ENCODE measurements at places on chromosomes 6 and 20. TPM values are rescaled to one million over a fixed set of nuclear protein-coding genes. Genes with fewer than 3 reads are reported as not detected.

GRCh38 chr20:32779500-32780211 lies 17.5 kb downstream of the DNMT3B start:
- H3K36me3 ChIP-seq, result 0 out of 2 replicates have a peak, but pooled peaks cover 4% of the 10 kb centered on the region
- H3K4me1 ChIP-seq, result peaks cover 5% of the 10 kb centered on the region
- H3K4me3 ChIP-seq, result no peak overlapping the region

Gene HLA-DQB2
- total RNA-seq, result not detected

- no peak overlapping the region for H3K27ac ChIP-seq
- H3K36me3 ChIP-seq, result no peaks in the 10 kb centered on the region
- no peak overlapping the region for H3K4me3 ChIP-seq
- DNase-seq, result no peak
These were observed 442.4 kb downstream of the FRK start for GRCh38 chr6:115618256-115618655.

Gene PSMA7
- total RNA-seq, result 755 TPM

DNA sequence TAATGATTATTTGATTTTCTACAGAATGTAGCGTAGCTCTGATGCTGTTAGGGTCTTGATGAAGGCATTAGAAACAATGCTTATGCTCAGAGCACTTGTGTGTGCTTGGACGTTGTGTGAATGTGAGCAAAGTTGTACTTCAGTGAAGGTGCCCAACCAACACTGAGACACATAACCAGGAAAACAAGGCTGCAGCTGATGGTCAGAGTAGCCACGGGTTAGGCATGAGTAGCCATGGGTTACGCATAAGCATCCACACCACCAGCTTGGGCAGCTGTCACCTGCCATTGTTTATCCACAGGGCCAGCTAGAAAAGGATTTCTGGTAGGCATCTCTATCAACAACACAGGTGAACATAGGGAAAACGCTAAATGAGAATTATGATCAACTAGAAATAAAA lies 326.6 kb downstream of the NRN1 start:
- no peak overlapping the region for H3K27ac ChIP-seq
- no peak overlapping the region for H3K4me3 ChIP-seq
- no peaks in the 10 kb centered on the region for H3K27me3 ChIP-seq

Gene SLC35D3
- total RNA-seq, result 0.06 TPM

Gene JPH2
- 6.7 TPM for total RNA-seq

Gene IMPG1
- total RNA-seq, result 0.25 TPM

DNA sequence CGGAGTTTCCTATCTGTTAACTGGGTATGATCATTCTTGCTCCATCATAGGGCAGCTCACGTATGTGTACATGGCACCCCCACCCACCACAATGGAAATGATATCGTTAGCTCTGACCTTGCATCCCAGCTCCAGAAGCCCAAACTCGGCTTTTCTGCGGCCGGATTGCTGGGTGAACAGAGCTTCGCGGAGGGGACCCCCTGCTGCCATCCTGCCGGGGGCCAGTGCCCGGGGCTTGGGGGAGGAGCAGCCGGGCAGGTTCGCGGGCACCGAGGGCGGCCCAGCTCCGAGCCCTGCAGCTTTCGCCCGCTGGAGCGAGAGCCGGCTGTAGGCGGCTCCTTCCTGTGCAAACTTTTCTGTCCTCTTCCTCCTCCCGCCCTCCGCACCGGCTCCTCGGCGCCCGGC lies 24.9 kb upstream of the FUCA2 start:
- H3K27me3 ChIP-seq, result peaks cover 13% of the 10 kb centered on the region
- H3K27ac ChIP-seq, result no peak overlapping the region
- peak; percentile 43 for DNase-seq
- H3K4me1 ChIP-seq, result peaks cover 5% of the 10 kb centered on the region
- no peaks in the 10 kb centered on the region for H3K36me3 ChIP-seq

DNA sequence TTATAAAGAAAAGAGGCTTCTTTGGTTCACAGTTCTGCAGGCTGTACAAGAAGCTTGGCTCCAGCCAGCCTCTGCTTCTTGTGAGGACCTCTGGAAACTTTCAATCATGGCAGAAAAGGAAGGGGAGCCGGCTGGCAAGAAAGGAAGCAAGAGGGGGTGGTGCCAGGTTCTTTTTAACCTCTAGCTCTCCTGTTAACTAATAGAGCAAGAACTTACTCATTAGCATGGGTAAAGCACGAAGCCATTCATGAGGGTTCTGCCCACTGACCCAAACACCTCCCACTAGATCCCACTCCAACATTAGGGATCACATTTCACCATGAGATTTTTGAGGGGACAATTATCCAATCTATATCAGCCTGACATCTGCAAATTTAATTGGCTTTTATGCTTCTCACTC lies 347.1 kb downstream of the GRIK2 start:
- H3K27me3 ChIP-seq, result no peaks in the 10 kb centered on the region
- no peaks in the 10 kb centered on the region for H3K36me3 ChIP-seq
- DNase-seq, result no peak
- H3K4me1 ChIP-seq, result no peaks in the 10 kb centered on the region
- no peak overlapping the region for H3K27ac ChIP-seq
- no peak overlapping the region for H3K4me3 ChIP-seq

GRCh38 chr20:37681384-37682112 lies 12.3 kb upstream of the CTNNBL1 start:
- H3K4me3 ChIP-seq, result no peak overlapping the region
- H3K4me1 ChIP-seq, result no peaks in the 10 kb centered on the region
- no peak overlapping the region for H3K27ac ChIP-seq
- H3K27me3 ChIP-seq, result peaks cover 7% of the 10 kb centered on the region

GRCh38 chr6:39254999-39255535 lies 25.8 kb upstream of the KCNK5 start:
- no peak overlapping the region for H3K27ac ChIP-seq
- no peaks in the 10 kb centered on the region for H3K36me3 ChIP-seq
- H3K27me3 ChIP-seq, result 0 out of 2 replicates have a peak, but pooled peaks cover 4% of the 10 kb centered on the region

Gene OR2H1
- not detected for total RNA-seq

DNA sequence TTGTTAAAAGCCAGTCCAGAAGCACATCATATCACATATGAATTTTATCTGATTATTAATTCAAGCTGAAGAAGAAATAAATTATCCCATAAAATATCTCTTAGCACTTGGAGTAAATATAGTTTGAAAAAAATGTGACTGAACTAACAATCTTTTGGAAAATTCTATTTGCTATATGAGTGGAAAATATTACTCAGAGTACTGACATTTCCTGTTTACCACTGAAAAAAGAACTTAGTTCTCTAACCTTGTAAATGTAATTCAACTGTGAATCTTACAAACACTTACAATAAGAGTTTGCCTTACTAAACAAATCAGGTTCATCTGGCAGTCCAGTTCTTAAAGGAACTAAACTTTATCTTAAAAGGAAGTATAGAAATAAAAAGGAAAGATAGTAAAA lies 44.2 kb downstream of the MOXD1 start:
- H3K4me1 ChIP-seq, result peaks cover 31% of the 10 kb centered on the region
- no peak overlapping the region for H3K27ac ChIP-seq
- H3K4me3 ChIP-seq, result no peak overlapping the region
- H3K36me3 ChIP-seq, result no peaks in the 10 kb centered on the region

GRCh38 chr6:122861594-122861993 lies 72.5 kb downstream of the SMPDL3A start:
- H3K27ac ChIP-seq, result no peak overlapping the region
- no peak overlapping the region for H3K4me3 ChIP-seq
- H3K27me3 ChIP-seq, result no peaks in the 10 kb centered on the region
- no peaks in the 10 kb centered on the region for H3K36me3 ChIP-seq
- H3K4me1 ChIP-seq, result no peaks in the 10 kb centered on the region

GRCh38 chr6:984031-984430 lies 291.1 kb upstream of the EXOC2 start:
- H3K27ac ChIP-seq, result no peak overlapping the region
- DNase-seq, result no peak
- H3K36me3 ChIP-seq, result no peaks in the 10 kb centered on the region
- H3K4me1 ChIP-seq, result no peaks in the 10 kb centered on the region

All from SJCRH30 (cell line).